ENCODE measurements at places on chromosomes 1 and 21.

GRCh38 chr21:39082656-39083376 is 100.4 kb downstream of the PSMG1 start:
- DNase-seq, result no peak

- DNase-seq, result no peak
Observed at GRCh38 chr1:111199881-111200801, at the start of gene DENND2D. TSS of gene DENND2D (minus strand) at chr1:111200646. CDS start at chr1:111200459, 187 bp downstream.

- DNase-seq, result no peak
Observed at GRCh38 chr1:198902655-198903054, 263.8 kb downstream of the PTPRC start.

- DNase-seq, result no peak
Observed at GRCh38 chr1:7826363-7826762, 26.5 kb downstream of the UTS2 start.

- DNase-seq, result no peak
Observed at GRCh38 chr1:203906932-203907331, 45.5 kb downstream of the SNRPE start.

- DNase-seq, result no peak
Observed at GRCh38 chr1:109641861-109642260, 14.0 kb upstream of the GSTM4 start.

DNA sequence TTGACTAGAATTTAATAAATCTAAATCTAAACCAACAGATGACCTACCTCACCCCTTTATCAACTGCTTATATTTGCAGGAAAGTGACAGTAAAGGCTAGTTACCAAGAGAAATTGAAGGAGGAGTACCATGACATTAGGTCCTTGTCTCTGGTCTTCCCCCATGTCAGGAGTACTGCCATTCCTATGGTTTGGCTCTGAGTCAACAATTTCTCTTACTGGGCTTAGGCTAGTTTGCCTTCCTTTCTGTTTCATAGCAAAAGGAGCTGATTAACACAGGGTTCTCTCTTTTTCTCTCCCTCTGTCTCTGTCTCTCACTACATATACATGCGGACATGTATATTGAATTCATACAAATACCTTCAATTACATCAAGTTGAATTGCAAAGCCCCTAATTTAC is 579.9 kb downstream of the DPYD start:
- no peak for DNase-seq

DNA sequence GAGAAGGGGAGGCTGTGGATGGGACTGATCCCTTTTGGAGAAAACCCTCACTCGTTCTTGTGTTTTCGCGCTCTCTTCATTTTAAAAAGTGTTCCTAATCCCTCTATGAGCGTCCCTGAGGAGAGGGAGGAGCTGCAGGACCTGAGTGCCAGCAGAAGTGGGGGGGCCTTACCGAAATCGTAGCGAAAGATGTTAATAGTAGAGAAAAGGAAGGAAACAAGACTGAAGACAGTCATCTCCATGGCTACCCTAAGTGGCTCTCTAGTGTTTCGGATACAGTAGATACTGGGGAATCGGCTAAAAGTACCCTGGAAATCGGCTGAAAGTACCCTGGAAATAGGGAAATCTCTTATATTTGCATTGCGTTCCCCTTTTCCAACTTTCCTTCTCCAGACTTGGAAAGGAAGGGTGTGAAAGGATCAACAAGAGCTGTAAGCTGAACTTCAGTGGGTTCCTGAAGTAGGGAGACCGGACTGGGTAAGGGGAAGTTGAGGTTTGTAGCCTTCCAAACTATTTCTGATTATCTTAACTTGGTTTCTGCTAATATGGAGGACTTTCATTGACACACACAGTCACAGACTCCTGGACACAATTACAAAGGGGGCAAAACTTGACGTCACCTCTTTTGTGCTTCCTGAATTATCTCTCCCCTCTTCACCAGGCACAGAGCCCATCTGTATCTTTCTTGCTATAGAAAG is 486 bp upstream of the DSTYK start:
- no peak for DNase-seq

DNA sequence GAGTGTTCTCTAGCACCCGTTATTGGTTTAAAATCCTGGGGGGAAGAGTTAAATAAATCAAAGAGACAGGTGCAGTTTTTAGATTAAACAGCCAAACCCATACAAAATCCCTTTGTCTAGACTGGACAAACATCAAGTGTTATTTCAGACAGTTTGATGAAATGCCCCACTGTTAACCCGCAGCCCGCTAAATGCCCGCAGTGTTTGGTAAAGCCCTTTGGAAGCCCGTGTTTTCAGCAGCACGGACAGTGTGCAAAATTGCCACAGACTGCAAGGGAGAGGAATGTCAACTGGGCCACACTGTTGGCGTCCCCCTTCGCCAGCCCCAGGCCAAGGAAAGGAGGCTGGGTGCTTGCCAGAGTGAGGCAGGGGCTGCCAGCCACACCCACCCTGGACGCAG is 26.6 kb downstream of the AJAP1 start:
- DNase-seq, result no peak

GRCh38 chr1:29820401-29820800 is 584.1 kb downstream of the PTPRU start:
- no peak for DNase-seq

GRCh38 chr1:210332719-210333398 is 4.2 kb downstream of the HHAT start:
- DNase-seq, result peak; percentile 32

GRCh38 chr1:75134647-75135572 is 722 bp downstream of the LHX8 start:
- no peak for DNase-seq

GRCh38 chr1:21325231-21325718 is 35.0 kb upstream of the ECE1 start:
- DNase-seq, result no peak

GRCh38 chr1:32984090-32984454 is 19.5 kb upstream of the RNF19B start:
- DNase-seq, result no peak

- DNase-seq, result no peak
Observed at GRCh38 chr1:18940303-18941020, 16.0 kb downstream of the IFFO2 start.

GRCh38 chr1:237043846-237044636 is 2.1 kb downstream of the RYR2 start:
- DNase-seq, result no peak

GRCh38 chr1:247304031-247304430 is 27.6 kb downstream of the ZNF496 start:
- DNase-seq, result no peak

- DNase-seq, result no peak
Observed at GRCh38 chr1:37949524-37950152, 2.8 kb upstream of the INPP5B start.

GRCh38 chr1:156114919-156115513 is 505 bp downstream of the LMNA start:
- DNase-seq, result no peak

- no peak for DNase-seq
Observed at GRCh38 chr1:9439074-9439761, 100.0 kb upstream of the SLC25A33 start.

- no peak for DNase-seq
Observed at GRCh38 chr1:150810958-150811659, 3.0 kb upstream of the CTSK start.

DNA sequence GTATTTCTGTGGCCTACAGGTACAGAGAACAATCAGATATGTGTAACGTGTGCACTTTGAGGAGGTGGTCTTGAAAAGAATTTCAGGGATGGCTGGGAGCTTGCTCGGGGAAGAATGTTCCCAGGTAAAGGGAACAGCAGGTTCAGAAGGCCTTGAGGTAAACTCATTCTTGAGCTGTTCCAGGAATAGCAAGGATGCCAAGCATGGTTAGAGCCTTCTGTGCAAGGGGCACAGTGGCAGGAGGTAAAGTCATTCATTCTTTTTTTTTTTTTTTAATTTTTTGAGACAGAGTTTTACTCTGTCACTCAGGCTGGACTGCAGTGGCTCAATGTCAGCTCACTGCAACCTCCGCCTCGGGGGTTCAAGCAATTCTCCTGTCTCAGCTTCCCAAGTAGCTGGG is 10.0 kb downstream of the UBE4B start:
- DNase-seq, result no peak

DNA sequence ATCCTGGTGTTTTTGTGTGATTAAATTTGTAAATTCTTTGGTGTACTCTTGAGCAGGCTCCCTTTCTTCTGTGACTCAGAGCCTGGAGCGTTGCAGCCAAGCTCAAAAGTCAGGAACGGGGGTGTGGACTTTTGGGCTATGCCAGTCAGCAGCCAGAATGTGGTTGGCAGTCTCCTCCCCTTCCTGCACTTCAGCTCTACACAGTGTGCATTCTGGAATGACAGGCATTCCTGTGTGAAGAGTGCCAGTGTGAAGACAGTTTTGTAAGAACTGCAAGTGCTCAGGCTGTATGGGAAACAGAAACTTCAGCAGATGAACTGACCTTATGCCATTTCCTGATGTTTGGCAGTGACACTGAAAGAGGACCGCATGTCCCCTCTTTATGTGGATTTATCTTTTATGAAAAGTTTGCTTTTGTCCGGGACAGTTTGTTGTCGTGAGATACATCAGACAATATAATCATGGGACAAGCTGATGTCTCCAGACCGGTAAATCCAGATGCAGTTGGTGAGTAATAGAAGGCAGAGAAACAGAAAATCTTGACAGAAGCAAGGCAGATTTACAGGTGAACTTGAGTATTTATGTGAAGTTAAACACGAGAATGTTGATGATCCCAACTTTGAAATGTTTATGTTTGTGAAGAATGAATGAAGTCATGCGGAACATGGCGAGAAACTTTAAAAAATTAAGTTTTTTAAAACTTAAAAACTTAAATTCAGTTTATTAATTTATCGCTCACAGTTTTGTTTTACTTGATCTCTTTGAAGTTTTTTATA is 67.7 kb upstream of the RCC1 start:
- DNase-seq, result no peak

Data from NCI-H1436 treated with DMSO at 0.1 percent for 48 hours (cell line).